ENCODE measurements at places on chromosomes 5 and 9.

DNA sequence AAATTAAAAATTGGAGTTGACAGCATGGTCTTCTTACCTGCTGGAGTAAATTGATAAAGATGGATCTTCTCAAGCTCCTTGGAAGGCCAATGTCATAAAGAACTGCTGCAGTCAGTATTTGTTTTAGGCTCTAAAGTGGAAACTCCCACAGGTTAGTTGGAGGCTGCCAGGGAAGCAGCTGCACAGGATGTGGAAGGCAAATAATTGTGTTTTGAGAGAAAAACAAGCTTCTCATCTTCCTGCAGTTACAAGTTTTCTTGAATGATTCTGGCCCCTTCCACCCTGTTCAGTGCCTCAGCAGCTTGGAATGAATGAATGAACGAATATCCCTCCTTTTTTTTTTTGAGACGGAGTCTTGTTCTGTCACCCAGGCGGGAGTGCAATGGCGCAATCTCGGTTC is 13.9 kb downstream of the MROH2B start:
- H3K4me3 ChIP-seq = no peak overlapping the region
- H3K27ac ChIP-seq = no peak overlapping the region
- no peak for DNase-seq
- H3K4me1 ChIP-seq = no peaks in the 10 kb centered on the region
- no peaks in the 10 kb centered on the region for H3K36me3 ChIP-seq
- no peaks in the 10 kb centered on the region for H3K27me3 ChIP-seq

DNA sequence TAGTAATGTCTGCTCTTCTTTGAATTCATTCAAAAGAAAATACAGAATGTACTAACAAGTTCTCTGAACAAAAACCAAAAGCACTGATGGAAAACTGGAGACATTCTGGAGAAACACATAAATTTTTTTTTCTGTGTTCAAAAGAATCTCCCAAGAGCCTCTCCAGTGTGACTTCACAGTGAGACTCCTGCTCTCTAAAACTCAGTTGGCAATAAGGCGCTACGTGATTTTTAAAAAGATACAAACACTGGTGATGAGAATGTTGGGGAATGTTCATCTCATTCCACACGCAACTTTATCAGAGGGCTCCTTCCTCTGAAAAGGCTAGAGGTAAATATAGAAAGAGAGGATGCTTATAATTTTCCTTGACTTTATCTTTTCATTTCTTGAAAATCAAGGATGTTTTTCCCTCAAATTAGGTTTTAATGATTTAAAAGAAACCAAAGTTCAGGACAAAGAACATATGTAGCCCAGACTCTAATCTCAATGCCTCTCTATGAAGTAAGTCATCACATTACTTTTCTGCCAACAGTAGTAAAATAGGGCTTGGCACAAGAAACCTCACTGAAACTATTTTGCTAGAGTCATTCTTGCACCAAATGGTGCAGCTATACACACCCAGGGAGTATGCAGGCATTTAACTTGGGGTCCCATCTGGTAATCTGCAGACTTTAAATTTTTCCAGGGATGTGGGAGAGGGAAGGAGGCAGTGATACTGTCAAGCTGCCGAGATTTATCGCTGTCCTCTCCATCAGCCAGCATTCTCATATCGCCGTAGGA is 12.9 kb upstream of the AOPEP start:
- no peak overlapping the region for H3K27ac ChIP-seq
- no peaks in the 10 kb centered on the region for H3K27me3 ChIP-seq
- no peak overlapping the region for H3K4me3 ChIP-seq
- no peaks in the 10 kb centered on the region for H3K36me3 ChIP-seq

DNA sequence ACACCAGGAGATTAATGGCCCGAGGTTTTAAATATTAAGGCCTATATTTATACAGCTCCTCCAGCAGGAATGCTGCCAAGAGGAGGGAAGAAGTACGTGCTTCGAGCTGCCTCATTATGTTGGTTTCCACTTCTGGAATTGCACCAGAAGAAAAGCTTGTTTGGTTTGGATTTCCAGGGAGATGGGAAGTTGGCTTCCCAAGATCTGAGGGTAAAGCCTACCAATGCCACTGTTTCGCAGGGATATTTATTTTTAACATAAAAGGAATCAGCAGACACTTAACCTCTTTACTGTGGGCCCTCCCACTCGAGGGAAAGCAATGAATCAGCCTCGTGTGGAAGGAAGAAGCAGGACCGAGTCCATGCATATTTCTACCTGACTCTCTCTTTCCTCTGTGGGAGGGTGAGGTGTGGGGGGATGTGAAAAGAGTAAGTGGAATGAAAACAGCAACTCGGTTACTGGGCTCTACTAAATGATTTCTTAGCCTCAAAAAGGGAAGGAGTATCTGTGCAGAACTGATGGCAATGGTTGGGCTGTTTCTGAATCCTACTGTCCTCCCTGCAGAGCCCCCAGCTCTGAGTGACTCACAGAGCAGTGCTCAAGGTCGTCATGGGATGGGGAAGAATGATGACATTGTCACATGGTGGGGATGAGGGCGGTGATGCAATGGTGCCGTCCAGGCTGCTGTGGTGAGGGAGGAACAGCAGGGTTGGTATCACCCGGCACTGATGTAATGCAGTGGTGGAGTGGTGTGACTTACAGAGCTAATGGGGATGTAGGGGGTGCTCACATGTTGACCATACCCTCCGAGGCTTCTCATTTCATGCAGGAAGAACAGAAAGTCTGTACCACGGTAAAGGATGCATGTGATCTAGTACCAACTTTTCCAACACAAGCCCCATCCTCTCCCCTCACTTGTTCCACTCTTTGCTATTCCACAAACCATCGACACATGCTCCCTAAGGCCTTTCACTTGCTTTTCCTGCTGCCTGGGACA is 215.0 kb upstream of the PANK3 start:
- no peaks in the 10 kb centered on the region for H3K36me3 ChIP-seq
- H3K27me3 ChIP-seq = no peaks in the 10 kb centered on the region
- H3K4me1 ChIP-seq = no peaks in the 10 kb centered on the region

- H3K27me3 ChIP-seq = no peaks in the 10 kb centered on the region
- H3K4me3 ChIP-seq = no peak overlapping the region
- no peaks in the 10 kb centered on the region for H3K36me3 ChIP-seq
- no peaks in the 10 kb centered on the region for H3K4me1 ChIP-seq
- no peak for DNase-seq
Measured at GRCh38 chr9:114902786-114903524, 27.4 kb downstream of the TNFSF8 start.

GRCh38 chr5:14908172-14908571 is 36.6 kb upstream of the ANKH start:
- DNase-seq = no peak
- H3K4me1 ChIP-seq = no peaks in the 10 kb centered on the region
- no peak overlapping the region for H3K27ac ChIP-seq
- H3K4me3 ChIP-seq = no peak overlapping the region

DNA sequence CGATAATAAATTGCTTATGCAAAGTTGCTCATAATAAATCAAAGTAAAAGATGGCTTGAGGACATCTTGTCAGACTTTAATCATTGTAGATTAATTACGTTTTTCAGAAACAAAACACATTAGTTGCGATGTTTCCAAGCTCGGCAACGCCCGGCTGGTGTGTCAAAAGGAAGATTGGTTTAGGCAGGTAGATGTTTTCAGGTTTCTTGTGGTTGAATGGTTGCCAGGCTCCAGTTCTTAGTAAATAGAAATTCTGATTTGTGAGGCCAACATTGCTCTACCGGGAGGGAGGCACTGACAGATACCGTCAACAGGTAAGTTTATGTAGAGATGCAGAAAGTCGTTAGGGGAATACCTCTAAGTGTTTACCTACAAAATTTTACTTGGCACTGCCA is 280.3 kb downstream of the NPR3 start:
- H3K27me3 ChIP-seq = no peaks in the 10 kb centered on the region
- H3K4me1 ChIP-seq = no peaks in the 10 kb centered on the region
- H3K4me3 ChIP-seq = no peak overlapping the region
- H3K36me3 ChIP-seq = no peaks in the 10 kb centered on the region

GRCh38 chr5:174425964-174426290 is 298.5 kb upstream of the MSX2 start:
- DNase-seq = no peak
- H3K27ac ChIP-seq = no peak overlapping the region
- H3K4me3 ChIP-seq = no peak overlapping the region
- H3K27me3 ChIP-seq = no peaks in the 10 kb centered on the region
- no peaks in the 10 kb centered on the region for H3K4me1 ChIP-seq
- H3K36me3 ChIP-seq = no peaks in the 10 kb centered on the region

DNA sequence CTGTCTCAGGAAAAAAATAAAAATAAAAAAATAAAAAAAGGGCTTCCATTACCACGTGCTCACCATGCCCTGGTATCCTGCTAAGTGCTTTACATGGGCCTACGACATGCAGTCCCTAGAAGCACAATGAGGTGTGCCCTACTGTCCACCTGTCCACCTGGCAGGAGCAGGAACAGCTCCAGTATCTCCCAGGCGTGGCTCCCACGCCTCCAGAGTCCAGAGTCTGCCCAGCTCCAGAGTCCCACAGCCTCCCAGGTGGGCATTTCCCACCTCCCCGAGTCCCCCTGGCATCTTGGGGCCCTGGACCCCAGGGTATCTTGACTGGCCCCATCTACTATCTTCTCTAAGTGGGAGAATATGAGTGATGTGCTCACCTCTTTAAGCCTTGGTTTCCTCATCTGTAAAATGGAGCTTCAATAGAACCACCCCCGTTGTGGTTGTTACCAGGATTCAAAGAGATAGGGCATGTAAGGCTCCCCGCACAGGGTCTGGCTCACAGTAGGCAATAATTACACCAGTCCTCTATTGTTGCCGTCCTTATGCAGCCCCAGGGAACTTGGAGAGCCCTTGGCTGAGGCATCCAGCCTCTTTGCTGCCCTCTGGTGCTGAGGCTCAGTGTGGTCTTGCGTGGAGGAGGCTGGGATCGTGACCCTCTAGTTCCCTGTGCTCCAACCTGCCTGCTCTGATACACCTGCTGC is 8.9 kb downstream of the CXCL14 start:
- no peaks in the 10 kb centered on the region for H3K36me3 ChIP-seq
- H3K4me1 ChIP-seq = no peaks in the 10 kb centered on the region
- DNase-seq = peak; percentile 47
- no peak overlapping the region for H3K27ac ChIP-seq
- H3K4me3 ChIP-seq = no peak overlapping the region
- H3K27me3 ChIP-seq = no peaks in the 10 kb centered on the region
